ENCODE measurements at places on chromosomes 6 and 20.

GRCh38 chr6:137305691-137306090 is 86.5 kb upstream of the IFNGR1 start:
- DNase-seq = no peak

GRCh38 chr20:32599783-32600340 is 14.7 kb upstream of the NOL4L start:
- DNase-seq = no peak

- no peak for DNase-seq
Observed at GRCh38 chr6:82705579-82705978, 342.0 kb downstream of the TPBG start.

GRCh38 chr6:148608199-148608951 is 138.5 kb upstream of the UST start:
- DNase-seq = no peak

- DNase-seq = no peak
Observed at GRCh38 chr6:100488244-100488643, 23.5 kb upstream of the SIM1 start.
